ENCODE measurements at places on chromosomes 2 and 18.

- peak; percentile 28 for DNase-seq
Observed at GRCh38 chr2:19902216-19902740, 495 bp upstream of the TTC32 start.

DNA sequence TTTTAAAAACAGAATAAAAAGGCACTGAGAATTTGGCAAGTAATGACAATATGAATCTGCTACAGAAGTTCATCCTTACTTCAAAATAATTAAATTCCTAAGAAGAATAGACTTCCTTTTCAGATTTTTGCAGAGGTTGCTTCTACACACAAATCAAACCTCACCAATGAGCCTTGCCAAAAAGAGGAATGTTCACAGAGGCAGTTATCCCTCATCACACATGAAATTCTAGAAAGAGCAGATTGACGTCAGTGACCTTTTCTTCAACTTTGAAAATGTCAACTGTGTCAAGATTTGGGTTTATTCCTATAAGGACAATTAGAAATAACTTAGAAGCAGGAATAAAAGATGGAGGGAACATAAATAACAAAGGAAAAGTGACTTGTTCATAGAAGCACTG is 64.6 kb downstream of the MBD2 start:
- peak; percentile 66 for DNase-seq

- DNase-seq = no peak
Observed at GRCh38 chr2:111058264-111058663, 62.5 kb upstream of the BCL2L11 start.

DNA sequence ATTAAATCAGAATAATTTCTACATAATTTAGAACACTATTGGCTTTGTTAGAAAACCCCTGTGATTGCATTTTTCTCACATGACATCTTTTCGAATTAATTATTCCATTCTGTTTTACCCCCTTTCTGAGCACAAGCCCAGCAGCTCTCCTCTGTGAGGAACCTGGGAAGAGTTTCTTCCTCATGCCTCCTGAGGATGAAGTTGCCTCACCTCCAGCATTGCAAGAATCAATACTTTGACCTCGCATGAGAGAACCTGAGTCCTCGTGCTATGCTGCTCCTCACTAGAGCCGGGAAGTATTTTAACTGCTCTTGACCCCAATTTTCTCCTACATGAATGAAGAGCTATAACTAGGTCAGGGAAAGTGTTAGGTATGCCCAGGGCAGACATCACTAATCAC is 77.1 kb upstream of the RAPH1 start:
- no peak for DNase-seq

DNA sequence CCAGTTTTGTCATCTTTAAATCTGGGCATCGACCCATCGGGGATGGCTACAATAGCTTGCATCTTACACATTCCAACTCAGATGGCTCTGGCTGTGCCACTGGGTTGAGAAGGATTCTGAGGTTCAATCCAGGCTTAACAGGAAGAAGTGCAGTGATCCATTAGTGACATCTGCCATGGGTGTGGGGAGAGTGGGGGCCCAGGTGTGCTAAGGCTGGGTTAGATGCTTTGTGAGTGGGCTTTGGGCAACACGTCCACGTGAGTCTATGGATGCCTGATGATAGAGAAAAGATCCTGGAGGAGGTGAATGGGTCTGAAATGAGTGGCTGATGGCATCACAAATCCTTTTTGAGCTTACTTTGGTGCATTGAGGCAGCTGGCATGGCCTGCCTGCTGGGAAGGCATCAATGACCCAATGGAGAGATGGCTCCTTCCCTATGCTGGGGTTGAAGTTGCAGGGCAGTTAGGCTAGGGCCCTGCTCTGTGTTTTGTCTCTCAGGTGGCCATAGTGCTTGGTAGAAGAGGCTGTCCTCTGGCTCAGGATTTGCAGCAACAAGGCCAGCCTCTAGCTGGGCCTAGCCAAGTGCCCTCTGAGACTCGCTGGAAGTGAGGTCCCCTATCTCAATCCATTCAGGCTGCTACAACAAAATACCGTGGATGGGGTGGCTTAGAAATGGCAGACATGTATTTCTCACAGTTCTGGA is 56.7 kb downstream of the HS1BP3 start:
- DNase-seq = no peak

DNA sequence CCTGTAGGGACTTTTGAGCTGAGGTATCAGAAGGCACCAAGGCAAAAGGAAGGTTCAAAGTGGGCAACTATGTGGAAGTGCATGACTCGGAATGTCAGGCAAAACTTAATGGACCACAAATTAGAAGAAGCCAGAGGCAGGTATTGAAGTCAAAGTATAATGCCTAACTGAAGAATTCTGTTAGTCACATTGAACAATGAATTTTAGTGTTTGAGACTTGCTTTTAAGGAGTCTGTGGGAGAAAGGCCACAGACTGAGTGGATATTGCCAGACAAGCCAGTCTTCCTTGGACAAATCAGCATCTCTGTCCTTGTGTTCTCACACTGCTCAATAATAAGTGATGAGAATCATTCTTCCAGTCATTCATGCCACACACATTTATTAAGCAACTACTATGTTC is 498.9 kb downstream of the STK39 start:
- DNase-seq = no peak

DNA sequence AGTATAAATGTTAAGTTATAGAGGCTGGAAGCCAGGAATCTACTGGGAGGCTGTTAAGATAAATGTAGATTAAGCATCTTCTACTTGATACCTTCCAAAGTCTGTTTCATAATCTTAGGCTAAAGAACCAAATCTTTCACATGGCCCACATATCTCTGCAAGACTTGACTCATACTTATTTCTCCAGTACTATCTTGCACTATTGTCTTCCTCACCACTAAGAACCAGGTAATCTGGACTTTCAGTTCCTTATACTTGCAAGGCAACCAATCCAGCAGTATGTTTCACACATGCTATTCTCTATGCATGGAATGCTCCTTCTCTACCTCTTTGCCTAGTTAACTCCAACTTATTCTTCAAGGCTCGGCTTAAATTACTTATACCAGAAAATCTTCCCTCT is 62.2 kb downstream of the RBMS1 start:
- DNase-seq = peak; percentile 78

Measured in iris pigment epithelial cell (primary cell).